ENCODE measurements at places on chromosomes 5 and 9. TPM values are rescaled to one million over a fixed set of nuclear protein-coding genes. Genes with fewer than 3 reads are reported as not detected.

GRCh38 chr9:684941-685340 lies 156.6 kb upstream of the DMRT1 start:
- no peak for DNase-seq

DNA sequence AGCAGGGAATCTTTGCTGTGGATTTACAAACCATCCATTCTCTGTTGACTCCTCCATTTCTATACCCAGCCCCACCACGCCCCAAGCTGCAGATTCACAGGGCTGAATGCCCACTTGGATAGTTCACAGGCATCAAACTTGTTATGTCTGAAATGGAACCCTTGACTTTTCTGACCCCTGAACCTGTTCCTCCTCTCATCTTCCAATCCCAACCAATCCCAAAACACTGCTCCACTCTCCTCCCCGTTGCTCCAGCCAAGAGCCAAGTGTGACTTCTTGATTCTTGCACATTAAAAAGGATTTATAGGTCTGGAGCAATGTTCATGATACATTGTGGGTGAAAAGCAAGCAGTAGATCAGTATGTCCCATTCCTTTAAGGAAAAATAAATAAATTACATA lies 145.6 kb downstream of the DAB2IP start:
- DNase-seq: no peak

Gene MTREX
- 82.2 TPM for total RNA-seq

Gene CNTNAP3B
- total RNA-seq: not detected

Gene PPP2CA
- total RNA-seq: 205 TPM

Gene TAF11L10
- total RNA-seq: not detected

Gene SLC35D2
- 13.4 TPM for total RNA-seq

Gene C8G
- 3.9 TPM for total RNA-seq

Gene BTNL3
- not detected for total RNA-seq

GRCh38 chr5:142783601-142784341 lies 13.6 kb downstream of the ARHGAP26 start:
- peak; percentile 70 for DNase-seq

DNA sequence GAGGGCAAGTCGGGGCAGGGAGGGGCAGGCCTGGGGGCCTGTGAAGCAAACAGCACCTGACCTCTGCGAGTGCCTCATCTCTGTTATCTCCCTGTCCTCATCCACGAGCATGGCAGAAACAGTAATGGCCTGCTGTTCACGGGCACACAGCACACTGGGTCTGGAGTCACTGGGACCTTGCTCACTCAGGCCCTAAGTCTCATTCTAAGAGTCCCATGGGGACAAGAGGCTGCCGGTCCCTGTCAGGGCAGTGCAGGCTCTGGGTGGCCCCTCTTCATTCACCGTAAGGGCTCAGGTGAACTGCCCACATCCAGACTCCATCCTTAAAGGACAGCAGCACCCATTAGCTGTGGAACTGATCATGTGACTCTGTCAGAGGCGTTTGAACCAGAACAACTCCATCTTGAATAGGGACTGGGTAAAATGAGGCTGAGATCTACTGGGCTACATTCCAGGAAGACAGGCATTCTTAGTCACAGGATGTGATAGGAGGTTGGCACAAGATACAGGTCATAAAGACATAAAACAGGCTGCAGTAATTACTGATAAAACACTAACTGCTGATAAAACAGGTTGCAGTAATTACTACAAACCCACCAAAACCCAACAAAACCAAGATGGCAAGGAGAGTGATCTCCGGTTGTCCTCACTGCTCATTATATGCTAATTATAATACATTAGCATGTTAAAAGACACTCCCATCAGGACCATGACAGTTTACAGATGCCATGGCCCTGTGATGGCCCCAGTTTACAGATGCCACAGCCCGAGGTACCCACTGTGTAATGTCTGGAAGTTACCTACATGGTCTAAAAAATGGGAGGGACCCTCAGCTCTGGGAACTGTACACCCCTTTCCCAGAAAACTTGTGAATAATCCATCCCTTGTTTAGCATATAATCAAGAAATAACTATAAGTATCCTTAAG lies 28.7 kb downstream of the BICD2 start:
- DNase-seq: no peak

DNA sequence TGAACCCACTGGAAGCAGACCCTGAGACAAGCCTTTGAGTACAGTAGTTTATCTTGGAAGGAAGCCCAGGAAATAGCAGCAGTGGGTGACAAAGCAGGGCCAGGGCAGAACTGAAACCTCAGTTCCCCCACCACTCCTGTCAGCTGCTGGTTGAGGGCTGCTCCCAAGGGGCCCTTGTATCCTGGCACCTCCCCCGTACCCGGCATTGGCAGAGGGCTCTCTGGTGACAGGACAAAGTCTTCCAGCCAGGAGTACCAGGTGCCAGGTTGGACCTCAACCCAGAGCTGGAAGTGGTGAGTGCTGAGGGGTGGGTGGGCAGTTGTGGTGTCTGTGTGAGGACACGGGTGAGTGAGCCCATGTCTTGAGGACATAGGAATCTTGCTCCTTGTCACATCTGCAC lies 123.3 kb downstream of the PHF2 start:
- no peak for DNase-seq

- no peak for DNase-seq
Observed at GRCh38 chr5:60066502-60066901, 173.0 kb upstream of the PDE4D start.

DNA sequence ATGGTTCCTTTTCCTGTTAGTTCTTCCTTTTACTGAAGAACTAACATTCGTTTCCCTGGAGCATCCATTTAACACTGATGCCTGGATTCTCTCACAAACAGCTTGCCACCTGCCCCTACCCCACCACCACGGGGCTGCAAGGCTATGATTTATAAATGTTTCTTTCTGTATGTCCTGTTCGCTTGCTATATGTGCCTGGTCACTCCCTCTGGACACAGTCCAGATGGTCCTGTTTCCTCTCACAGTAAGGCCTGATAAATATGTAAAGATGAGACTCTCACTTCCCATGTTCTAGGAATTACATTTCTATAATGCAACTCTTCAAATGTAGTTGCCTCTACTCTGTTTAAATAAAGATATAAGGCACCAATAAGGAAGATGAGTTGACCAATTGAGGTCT lies 146.4 kb upstream of the SHB start:
- DNase-seq: no peak

DNA sequence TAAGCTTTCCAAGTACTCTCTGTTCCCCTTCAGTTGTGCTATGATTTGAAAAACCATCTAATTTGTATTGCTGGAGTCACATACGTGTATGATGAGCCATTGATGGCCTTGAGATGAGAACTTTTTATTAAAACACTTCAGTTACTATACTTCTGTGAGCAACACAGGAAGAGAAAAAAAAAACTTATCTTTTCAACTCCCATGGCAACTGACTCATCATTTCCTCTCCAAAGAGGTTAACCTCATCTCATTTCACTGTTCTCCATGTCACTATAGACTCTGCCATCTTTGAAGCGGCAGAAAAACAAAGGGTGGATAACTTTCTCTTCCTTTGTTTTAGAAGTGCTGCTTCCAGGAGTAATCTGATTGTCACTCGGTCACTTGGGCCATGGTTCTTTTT lies 104.3 kb upstream of the PCSK1 start:
- peak; percentile 78 for DNase-seq

DNA sequence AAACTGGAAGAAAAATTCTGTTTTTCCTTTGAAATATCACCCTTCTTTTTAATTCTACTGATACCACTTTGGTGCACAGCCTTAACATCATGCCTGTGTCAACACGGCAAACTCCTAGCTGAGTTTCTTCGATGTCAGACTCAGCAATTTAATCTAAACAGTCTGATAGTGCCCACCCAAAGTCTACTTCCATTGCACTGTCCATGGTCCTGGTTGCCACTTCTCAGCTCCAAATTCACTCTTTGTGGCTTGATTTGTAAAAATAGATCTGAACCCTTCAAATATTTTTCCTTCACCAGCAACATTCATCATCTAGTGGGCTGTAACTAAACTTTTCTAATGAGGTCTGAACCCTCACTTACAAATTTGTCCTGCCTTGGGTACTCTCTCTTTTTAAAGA lies 107.8 kb downstream of the NUDT12 start:
- no peak for DNase-seq

DNA sequence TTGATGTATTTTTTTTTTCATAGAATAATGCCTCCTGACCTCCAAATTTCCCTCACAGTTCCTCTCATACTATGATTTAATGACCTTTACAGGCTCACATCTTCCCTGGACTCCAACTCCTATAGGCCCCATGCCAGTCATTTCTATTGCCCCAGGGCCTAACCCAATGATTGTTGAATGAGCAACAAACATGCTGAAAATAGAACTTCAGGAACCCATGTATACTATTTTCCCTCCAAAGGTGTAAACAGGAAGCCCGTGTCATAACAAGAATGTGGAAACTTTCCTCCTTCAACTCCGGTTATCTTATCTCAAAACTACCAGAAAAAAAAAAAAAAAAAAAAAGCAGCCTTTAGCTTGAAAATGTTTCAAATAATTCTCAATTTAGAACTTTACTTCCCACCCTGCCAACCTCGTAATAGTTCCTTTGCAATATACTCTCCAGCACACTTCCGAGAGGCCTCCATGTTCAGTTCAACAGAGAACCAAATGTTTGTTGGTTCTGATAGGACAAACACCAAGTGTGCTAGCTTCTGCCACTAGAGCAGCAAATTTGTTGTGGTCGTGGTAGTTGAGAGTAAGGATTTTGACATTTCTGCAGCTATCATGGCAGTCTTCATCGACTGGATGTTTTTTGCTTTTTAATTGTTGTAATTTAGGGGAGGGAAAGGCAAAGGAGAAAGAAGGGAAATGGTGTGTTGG lies 25.8 kb downstream of the TRPM6 start:
- no peak for DNase-seq

All from natural killer cell (primary cell).